LNCaP clone FGC (cell line): ENCODE measurements at places on chromosomes 5 and 9.

- DNase-seq, result no peak
Observed at GRCh38 chr5:142658278-142658677, 27.6 kb downstream of the FGF1 start.

GRCh38 chr9:6426117-6426516 lies 13.1 kb downstream of the UHRF2 start:
- DNase-seq, result no peak

DNA sequence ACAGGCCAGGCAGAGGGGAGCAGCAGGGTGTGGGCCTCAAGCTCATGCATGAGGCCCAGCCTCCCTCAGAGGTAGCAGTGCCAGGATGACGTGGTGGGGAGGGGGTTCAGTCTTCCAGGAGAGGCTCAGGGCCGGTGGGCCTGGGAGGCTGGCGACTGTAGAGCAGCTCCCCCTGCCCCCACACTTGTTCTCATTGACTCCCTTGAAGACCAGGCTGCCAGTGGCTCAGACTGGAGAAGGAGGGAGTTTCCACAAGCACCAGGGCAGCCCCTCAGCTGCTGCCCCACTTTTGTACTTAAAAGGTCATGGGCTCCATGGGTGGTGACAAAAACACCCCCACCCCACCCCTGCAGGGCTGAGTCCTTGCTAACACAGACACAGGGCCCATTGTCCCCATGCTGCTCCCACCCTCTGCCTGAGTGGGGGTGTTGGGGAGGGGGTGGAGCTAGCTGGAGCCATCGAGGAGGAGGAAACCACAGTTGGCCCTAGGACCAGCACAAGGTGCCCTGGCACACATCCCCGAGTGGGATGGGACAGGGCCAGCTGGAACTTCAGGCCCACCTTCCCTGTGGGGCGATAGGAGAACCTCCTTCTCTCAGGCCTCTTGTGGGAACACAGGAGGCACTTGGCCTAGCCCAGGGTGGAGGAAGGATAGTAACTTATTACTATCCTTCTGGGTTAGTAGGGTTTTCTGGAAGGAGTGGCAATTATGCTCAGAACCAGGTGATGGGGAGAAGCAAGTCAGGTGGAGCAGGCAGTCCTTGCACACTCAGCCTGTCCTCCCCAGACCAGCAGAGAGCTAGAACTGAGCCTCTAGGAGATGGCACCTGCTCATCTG lies 10.7 kb downstream of the PDLIM4 start:
- DNase-seq, result no peak

DNA sequence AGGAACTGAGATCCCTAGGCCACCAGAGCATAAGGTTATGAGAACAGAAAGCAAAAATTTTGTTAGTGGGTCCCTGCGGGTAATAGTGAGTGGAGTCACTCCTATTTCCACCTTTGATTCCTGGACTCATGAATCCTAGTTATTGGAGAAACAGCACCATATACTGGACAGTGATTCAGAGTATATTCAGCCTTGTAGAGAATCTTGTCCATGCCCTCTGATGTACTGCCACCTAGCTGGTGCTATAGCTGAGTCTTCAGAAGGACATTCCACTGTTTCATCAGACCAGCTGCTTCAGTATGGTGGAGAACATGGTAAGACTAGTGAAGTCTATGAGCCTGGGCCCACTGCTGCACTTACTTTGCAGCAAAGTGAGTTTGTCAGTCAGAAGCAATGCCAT lies 25.0 kb upstream of the ITGA2 start:
- DNase-seq, result no peak

GRCh38 chr5:139488260-139488659 lies 5.7 kb upstream of the STING1 start:
- no peak for DNase-seq

- DNase-seq, result no peak
Observed at GRCh38 chr5:144205141-144205551, 34.5 kb downstream of the KCTD16 start.

- no peak for DNase-seq
Observed at GRCh38 chr5:44797841-44798240, 10.9 kb upstream of the MRPS30 start.

DNA sequence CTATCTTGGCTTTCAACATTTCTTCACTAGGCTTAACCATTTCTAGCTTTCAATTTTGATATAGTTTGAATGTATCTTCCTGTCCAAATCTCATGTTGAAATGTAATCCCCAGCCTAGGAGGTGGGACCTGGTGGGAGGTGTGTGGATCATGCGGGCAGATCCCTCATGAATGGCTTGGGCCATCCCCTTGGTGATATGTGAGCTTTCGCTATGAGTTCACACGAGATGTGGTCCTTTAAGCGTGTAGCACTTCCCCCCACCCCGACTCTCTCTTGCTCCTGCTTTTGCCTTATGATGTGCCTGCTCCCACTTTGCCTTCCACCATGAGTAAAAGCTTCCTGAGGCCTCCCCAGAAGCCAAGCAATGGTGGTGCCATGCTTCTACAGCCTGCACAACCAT lies 40.6 kb downstream of the PHAX start:
- no peak for DNase-seq

DNA sequence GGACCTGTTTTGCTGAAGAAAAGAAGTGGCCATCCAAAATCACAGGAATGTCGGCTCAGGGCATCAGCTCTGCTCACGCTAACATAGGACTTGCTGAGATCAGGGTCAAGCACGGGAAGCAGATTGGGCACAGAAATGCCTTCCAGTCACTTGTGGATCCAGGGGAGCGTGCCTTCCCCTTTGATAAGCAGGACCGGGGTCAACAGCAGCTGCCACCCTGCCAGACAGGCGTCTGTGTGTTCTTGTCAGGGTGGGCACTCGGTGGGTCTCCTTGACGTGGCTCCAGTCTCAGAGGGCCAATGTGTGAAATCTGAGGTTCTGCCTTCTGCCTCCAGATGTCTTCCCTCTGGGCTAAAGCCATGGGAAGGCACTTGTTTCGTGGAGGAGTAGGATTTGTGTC lies 313.7 kb upstream of the IRX4 start:
- no peak for DNase-seq

- DNase-seq, result no peak
Observed at GRCh38 chr9:69689991-69690538, 17.9 kb upstream of the APBA1 start.

DNA sequence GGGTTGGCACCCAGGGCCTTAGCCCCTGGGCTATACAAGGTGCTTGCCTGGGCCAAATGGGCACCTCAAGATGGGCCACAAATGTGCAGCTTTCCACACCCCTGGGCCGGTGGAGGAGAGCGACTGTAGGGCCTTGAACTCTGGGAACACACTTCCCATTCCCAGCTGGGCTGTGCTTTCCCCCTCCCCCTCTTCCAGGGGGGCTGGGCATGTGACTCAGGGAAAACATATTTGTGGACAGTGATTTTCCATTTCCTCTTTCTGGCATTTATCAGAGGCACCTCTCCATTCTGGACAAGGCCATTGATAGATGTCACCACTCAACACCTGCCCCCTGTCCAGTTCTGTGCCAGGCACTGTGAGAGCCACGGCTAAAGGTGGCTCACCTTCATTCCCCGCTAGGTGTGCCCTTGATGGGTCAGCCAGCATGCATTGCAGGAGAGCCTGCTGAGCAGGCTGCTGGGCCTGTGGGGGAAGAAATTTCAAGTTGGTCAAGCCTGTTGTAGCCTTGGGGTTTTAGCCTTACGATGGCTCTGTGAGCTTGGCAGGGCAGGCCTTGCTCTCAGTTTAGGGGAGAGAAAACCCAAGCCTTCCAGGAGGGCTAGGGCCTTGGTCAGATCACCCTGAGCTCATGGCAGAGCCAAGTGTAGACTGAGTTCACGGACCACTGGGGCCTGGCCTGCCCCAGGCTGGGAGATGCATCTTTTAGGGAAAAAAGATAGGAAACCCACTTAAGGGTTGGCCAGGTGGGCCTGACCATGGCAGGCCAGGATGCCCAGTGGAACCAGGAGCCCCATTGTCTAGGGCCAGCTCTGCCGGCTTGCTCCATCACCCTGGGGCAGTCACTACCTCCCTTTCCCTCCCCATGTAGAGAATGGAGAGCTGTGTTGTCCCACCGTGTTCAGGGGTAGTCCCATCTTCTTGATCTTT lies 113.9 kb downstream of the DAB2IP start:
- DNase-seq, result no peak

DNA sequence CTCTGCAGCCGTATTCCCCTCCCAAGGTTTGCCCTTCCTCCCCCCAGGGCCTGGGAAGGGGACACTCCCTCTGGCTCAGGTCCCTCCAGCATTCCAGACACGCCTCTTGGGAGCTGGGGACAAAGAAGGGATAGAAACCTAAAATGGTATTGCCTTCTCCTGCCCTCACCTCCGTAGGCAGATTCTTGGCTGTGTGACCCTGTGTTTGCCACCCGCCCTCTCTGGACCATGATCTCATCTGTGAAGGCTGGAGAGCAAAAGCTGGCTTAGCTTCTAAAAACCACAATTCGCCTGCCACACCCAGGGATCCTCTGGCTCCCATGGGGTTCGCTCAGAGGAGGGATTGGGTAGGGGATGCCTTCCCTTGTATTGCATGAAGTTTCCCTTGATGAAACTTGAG lies 7.7 kb downstream of the AQP3 start:
- DNase-seq, result no peak

- no peak for DNase-seq
Observed at GRCh38 chr5:86862093-86862492, 244.4 kb downstream of the COX7C start.

DNA sequence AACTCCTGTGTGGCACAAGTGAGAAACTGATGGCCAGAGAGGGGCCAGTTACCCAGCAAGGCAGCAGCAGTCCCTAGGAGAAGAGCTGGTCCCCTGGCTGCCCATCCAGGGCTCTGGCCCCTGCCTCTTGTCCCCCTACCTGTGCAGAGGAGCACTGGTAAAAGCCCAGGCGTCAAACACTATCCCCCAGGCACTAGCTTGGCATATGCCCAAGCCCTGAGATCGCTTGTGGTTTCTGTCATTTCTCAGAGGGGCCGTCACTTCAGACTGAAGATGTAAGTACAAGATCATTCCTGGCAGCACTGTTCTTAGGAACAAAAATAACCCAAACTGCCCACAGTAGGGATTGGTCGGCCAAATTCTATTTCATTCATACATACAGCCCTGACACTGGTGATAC lies 53.9 kb downstream of the COL15A1 start:
- DNase-seq, result no peak

GRCh38 chr5:113221294-113222176 lies 213.3 kb downstream of the TSSK1B start:
- DNase-seq, result no peak

- DNase-seq, result no peak
Observed at GRCh38 chr5:169576181-169576598, 7.4 kb upstream of the SPDL1 start.

- no peak for DNase-seq
Observed at GRCh38 chr9:129607027-129607387, 13.9 kb downstream of the C9orf50 start.

GRCh38 chr9:33166231-33167083 lies 679 bp downstream of the B4GALT1 start:
- DNase-seq, result no peak

- no peak for DNase-seq
Observed at GRCh38 chr9:93996863-93997262, 41.7 kb upstream of the BARX1 start.

- peak; percentile 40 for DNase-seq
Observed at GRCh38 chr9:112097712-112098688, 77.1 kb downstream of the SUSD1 start.
